ENCODE measurements at places on chromosomes 12 and 14. TPM values are rescaled to one million over a fixed set of nuclear protein-coding genes. Genes with fewer than 3 reads are reported as not detected.

The HAL gene
- 0.47 TPM for total RNA-seq

The PLEK2 gene
- total RNA-seq, result 18.6 TPM

The OR6C76 gene
- not detected for total RNA-seq

The PRKCH gene
- 1.8 TPM for total RNA-seq

The TPPP2 gene
- not detected for total RNA-seq

The FAM90A1 gene
- total RNA-seq, result 0.35 TPM

The DPPA3 gene
- total RNA-seq, result not detected

The KMT2D gene
- total RNA-seq, result 19.0 TPM

The NRL gene
- 1.2 TPM for total RNA-seq

The BIN2 gene
- not detected for total RNA-seq
